ENCODE measurements at places on chromosomes 5 and 9.

DNA sequence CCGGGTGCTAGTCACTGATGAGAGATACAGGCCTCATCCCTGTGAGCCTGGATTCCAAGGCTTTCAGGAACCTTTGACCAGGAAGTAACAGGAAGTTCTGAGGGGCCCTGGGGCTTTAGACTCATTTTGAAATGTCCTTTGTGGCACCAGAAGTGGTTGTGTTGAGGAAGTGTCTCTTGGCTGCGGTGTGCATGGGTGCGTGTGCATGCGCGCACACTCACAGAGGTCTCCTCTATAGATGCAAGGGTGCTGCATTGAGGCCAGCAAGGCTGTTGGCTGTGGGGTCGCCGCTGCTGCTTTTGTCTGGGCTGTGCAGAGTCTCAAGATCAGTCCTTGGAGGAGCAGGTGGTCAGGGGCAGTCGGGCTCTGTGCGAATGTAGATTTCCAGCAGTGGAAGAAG lies 7.6 kb downstream of the RAB24 start:
- DNase-seq = no peak

DNA sequence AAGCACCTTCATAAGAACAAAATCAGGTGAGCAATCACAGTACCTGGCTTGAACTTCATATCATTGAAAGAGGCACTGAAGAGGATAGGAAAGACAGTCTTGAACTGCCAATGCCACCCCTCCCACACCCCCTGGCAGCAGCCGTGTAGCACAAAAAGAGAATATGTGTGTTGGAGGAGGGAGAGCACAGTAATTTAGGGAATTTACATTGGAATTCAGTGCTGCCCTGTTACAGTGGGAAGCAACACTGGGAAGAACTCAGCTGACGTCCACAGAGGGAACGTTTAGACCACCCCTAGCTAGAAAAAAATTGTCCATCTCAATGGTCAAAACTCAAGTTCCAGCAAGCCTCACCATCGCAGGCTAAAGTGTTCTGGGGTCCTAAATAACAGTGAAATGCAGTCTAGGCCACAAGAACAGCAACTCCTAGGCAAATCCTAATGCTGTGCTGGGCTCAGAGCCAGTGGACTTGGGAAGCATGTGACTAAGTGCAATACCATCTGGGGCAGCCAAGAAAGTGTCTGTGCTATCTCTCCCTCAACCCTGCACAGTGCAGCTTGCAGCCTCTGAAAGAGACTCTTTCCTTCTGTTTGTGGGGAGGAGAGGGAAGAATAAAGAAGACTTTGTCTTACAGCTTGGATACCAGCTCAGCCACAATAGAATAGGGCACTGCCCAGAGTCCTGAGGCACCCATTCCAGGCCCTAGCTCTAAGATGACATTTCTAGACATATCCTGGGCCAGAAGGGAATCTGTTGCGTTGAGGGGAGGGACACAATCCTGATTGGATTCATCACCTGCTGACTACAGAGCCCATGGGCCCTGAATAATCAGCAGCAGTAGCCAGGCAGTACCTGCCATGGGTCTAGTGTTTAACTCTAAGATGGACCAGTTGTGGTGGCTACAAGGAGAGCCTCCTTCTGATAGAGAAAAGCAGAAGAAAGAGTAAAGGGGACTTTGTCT lies 62.1 kb upstream of the VLDLR start:
- no peak for DNase-seq

GRCh38 chr5:77798456-77798855 lies 22.3 kb upstream of the TBCA start:
- no peak for DNase-seq

DNA sequence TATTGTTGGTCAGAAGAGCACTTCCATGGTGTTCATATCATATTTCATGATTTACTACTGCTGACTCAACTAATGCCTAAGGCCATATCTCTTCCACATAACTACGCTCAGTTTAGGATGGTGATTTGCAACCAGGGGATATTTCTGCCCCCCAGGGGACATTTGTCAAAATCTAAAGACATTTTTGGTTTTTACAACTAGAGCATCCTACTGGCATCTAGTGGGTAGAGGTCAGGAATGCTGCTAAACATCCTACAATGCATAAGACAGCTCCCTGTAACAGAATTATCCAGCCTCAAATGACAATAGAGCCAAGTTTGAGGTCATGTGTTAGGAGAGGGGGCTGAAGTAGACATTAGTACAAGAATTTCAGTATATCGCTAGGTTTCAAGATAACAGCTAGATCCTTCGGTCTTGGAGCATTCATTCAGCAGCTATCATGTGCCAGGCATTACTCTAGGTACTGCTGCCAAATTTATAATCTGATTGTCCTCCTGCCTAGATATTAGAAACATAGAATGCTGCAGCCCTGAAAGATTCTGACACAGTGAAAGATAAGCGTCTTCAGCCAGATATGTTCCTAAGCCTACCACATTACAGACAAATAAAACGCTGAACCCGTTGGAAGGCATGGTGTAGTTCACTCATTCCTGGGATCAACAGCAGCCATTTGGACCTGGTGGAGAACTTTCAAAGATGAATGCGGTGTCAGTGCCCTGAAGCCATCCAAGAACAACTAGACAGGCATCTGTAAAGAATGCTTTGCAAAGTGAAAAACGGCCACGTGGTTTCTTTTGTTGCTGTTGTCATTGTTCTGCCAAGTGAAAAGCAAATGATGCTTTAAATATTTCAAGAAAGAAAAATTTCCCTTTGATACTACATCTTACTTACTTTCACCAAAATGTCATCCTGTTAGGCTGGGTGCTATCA lies 55.5 kb upstream of the FST start:
- no peak for DNase-seq

GRCh38 chr9:17130291-17130690 lies 4.5 kb upstream of the CNTLN start:
- no peak for DNase-seq
